ENCODE measurements at places on chromosomes 2 and 18. TPM values are rescaled to one million over a fixed set of nuclear protein-coding genes. Genes with fewer than 3 reads are reported as not detected.

DNA sequence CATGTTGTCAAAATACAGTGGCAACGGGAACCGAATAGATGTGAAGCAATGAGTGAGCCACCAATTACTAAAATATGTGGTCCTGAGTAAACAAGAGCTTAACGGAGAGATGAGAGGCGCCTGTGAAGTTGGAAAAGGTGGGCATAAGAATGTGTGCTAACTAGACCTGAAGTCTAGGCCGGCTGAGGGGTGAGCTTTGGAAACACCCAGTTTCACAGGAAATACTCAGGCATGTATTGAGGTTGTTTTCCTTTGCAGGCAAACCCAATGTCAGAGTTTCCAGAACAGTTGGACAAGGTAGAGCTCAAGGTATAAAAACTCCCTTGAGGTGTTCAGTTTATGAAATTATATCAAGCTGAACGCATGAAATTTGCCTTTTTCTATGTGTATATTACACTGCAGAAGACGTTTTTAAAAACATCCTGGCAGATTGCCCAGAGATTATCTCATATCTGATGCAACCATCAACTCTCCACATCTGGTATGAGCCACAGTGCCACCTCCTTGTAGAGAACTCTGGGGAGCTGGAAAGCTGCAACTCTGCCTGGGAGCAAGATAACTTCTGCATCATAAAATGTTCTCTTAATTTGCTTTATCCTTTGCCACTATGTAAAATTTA lies 3.9 kb upstream of the WDSUB1 start:
- no peak overlapping the region for H3K4me3 ChIP-seq
- peaks cover 13% of the 10 kb centered on the region for H3K4me1 ChIP-seq
- H3K36me3 ChIP-seq, result no peaks in the 10 kb centered on the region
- no peaks in the 10 kb centered on the region for H3K27me3 ChIP-seq
- no peak overlapping the region for H3K27ac ChIP-seq

DNA sequence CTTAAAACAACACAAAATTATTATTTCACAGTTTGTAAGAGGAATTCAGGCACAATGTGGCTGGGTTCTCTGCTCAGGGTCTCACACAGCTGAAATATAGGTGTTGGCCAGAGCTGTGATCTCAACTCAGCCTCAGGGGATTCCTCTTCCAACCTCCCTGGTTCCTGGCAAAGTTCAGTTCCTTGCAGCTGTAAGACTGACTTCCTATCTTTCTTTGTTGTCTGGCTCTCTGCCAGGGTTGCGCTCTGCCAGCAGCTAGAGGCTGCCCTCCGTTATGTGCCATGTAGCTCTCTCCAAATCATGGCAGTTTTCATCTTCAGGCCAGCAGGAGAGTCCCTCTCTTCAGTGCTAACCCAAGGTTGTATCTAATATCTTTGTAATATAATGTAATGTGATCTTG lies 272.5 kb upstream of the KCNJ3 start:
- H3K27me3 ChIP-seq, result no peaks in the 10 kb centered on the region
- H3K4me3 ChIP-seq, result no peak overlapping the region
- no peak overlapping the region for H3K27ac ChIP-seq
- H3K36me3 ChIP-seq, result no peaks in the 10 kb centered on the region
- no peaks in the 10 kb centered on the region for H3K4me1 ChIP-seq

- H3K27me3 ChIP-seq, result no peaks in the 10 kb centered on the region
- H3K4me1 ChIP-seq, result no peaks in the 10 kb centered on the region
- no peak for DNase-seq
- H3K27ac ChIP-seq, result no peak overlapping the region
- no peak overlapping the region for H3K4me3 ChIP-seq
Measured at GRCh38 chr2:10792001-10792634, 20.5 kb downstream of the PDIA6 start.

DNA sequence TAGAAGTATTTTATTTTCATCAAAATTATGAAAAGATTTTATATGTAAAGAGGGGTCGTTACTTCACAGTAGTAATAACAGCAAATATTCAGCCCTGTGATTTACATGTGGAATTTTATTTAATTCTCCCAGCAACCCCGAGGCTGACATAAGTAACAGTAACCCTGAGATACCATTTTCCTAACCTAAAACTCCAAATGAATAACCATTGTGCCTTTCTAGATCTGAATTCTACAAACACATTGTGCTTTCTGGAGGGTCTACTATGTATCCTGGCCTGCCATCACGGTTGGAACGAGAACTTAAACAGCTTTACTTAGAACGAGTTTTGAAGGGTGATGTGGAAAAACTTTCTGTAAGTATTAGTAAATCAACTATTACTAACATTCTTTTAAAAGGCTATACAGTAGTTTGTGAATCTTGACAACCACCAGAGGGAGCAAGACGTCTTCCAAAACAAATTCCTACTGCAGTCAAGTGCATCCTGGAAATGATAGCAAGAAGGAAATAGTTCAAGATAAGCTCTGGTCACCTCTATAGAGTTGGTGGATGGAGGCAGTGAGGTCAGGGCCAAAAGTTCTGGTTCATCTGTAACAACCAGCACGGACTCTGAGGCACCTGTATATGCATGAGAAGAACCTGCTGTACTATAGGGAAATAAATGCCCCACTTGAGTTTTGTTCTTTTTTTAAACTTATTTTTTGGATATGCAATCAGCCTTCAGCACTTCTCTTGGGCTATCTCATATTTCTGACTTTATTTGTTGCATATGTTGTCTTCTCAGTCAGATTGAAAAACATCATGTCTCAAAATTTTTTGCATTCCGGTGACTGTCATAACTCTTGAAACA lies 37.4 kb downstream of the ACTR2 start:
- DNase-seq, result no peak
- H3K4me3 ChIP-seq, result no peak overlapping the region
- H3K27me3 ChIP-seq, result no peaks in the 10 kb centered on the region
- peaks cover 7% of the 10 kb centered on the region for H3K4me1 ChIP-seq

HNMT gene
- 18.9 TPM for total RNA-seq

STK16 gene
- 12.8 TPM for total RNA-seq

TXNDC2 gene
- total RNA-seq, result 0.49 TPM

IL36G gene
- total RNA-seq, result not detected
